A673 (cell line): ENCODE measurements at places on chromosomes 16 and 17.

DNA sequence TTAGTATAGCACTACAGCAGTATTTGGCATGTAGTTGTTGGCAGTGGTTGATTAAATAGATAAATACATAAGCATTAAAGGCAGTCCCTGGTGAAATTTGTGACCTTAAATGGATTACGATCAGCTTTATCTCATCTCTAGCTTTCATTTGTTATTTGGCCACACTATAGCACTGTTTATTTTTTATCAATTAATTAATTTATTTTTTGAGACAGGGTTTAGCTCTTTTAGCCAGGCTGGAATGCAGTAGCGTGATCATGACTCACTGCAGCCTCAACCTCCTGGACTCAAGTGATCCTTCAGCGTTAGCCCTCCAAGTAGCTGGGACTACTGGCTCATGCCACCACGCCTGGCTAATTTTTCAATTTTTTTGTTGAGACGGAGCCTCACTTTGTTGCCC lies 18.7 kb upstream of the ARHGAP17 start:
- no peak for DNase-seq

DNA sequence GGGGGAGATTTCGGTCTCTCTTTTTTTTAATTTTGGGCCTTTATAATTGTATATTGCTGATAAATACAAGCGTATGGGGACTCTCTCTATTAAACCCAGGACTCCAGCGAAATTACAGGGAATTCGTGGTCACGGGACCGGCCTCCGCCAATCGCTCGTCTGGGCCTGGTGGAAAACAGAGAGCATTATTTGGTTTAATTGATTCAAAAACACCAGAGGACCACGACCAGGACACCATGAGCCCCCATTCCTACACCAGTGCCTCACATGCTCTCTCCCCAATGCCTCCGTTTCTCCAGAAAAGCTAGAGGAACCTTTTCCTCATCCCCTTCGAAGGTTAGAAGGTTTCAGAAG lies at the start of gene HOXB2:
TSS of gene HOXB2 (minus strand) at position 88 of the 354 bp plus-strand sequence. CDS start 198 bp downstream, outside the sequence.
- DNase-seq, result peak; percentile 84

- peak; percentile 83 for DNase-seq
Measured at GRCh38 chr17:13594762-13595598, 6.7 kb downstream of the HS3ST3A1 start.

- no peak for DNase-seq
Measured at GRCh38 chr16:86565644-86566511, 751 bp upstream of the FOXC2 start.

- DNase-seq, result no peak
Measured at GRCh38 chr17:30858556-30859250, 26.9 kb downstream of the ATAD5 start.

- no peak for DNase-seq
Measured at GRCh38 chr16:86491640-86492023, 18.7 kb upstream of the FOXF1 start.

GRCh38 chr17:44309472-44309871 lies 1.1 kb downstream of the RUNDC3A start:
- DNase-seq, result no peak

DNA sequence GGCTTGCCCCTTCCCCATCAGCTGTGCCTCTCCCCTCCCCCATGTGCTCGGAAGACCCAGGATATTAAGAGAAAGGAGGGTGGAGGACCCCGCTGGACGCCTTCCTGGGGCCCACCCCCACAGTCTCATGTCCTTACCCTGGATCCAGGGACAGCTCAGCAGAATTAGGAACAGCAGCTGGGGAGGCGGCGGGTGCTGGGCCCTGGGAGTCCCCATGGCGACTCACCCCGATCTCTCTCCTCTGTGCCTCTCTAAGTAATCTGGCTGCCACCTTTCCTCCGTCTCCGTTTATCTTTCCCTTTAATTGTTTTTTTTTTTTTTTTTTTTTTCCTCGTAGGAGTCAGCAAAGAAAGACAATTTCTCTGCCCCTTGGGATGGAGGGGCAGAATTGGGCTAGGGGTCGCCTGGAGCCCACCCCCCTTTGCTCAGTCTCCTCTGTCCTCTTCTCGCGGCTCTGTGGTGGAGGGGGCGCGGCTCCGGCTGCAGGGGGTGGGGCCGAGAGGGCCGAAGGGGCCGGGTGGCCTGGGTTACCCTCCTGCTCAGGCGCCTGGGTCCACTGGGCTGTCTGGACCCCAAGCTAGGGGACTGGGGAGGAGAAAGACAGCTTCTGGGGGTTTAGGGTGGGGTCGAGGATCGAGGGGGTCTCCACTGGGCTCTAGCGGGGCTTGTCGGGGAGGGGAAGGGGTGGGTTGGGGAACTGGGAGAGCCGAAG lies 390 bp downstream of the SEZ6L2 start:
- DNase-seq, result peak; percentile 27

DNA sequence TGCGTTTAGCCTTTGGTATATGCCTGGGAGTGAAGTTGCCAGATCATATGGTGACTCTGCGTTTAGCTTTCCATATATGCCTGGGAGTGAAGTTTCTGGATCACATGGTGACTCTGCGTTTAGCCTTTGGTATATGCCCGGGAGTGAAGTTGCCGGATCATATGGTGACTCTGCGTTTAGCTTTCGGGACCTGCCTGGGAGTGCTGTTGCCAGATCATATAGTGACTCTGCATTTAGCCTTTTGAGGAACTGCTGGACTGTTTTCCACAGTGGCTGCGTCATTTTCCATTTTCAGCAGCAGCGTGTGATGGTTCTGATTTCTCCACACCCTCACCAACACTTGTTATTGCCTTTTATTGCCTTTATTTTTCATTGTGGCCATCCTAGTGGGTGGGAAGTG lies 73.0 kb downstream of the OR1D5 start:
- no peak for DNase-seq

DNA sequence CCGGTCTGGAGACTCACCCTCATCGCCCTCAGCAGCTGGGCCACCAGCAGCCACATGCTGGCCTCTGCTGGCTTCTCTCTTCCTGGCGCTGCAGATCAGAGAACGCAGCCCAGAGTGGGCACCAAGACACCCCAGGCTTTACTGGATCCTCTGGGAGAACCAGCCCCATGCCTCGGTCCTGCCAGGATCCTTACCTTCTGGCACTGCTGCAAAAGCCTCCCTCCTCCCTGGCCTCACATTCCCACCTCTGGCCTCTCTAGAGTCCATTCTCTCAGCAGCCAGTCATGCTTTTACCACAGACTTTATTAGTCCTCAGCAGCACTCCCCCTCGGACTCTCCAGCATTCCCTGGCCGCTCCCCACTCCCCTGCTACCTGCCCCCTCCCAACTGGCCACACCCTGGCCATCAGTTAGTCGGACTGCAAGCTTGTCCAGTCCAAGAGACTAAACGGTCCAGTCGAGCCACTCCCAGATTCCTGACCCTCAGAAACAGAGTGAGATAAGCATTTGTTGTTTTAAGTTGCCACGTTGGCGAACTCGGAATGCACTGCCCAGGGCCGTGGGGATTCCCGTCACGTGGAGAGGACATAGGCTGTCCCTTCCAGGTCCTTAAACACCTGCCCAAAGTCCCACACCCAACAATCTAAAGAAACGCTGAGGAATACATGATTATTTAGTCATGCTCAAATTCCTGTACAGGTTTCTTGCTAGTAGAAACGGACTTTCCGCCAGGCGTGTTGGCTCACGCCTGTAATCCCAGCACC lies 5.9 kb upstream of the SPG7 start:
- no peak for DNase-seq

- DNase-seq, result no peak
Measured at GRCh38 chr17:80772906-80773242, 218.8 kb upstream of the CHMP6 start.

- DNase-seq, result no peak
Measured at GRCh38 chr16:87563714-87564523, 38.4 kb upstream of the JPH3 start.

DNA sequence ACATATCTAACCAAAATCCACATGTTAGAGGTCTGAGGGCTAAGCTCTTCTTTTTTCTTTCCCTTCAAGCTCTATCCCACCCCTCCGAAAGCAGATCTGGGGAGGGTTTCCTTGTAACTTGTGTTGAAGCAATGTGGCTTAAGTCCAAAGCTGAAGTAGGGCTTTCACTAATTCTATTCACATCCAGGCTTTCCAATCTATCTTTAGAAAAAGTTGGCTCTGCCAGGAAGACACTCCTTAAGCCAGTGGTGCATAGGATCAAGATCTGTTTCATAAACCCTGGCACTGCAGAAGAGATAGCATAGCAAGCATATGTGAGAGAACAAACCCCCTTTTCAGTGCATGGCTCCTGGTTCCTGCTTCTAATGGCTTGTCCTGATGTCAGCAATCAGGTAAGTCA lies 34.9 kb upstream of the DHX40 start:
- no peak for DNase-seq

DNA sequence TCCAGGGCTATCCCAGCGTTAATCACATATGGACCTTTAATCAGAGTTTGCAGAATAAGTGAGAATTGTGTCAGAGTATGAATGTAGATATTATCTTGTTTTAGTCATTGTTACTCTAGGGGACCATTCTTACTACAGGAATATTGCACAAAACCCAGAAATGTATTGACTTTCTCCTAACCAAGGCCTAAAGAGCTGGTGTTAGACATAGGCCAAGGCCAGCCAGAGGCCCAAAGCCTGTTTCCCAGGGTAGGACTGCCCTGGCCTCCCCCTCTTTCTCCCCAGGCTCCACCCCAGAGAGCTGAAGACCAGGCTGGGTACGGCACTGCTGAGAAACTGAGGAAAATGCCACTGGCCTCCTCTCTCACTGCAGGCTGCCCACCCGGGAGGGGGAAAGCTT lies 41.9 kb upstream of the MEOX1 start:
- DNase-seq, result no peak

DNA sequence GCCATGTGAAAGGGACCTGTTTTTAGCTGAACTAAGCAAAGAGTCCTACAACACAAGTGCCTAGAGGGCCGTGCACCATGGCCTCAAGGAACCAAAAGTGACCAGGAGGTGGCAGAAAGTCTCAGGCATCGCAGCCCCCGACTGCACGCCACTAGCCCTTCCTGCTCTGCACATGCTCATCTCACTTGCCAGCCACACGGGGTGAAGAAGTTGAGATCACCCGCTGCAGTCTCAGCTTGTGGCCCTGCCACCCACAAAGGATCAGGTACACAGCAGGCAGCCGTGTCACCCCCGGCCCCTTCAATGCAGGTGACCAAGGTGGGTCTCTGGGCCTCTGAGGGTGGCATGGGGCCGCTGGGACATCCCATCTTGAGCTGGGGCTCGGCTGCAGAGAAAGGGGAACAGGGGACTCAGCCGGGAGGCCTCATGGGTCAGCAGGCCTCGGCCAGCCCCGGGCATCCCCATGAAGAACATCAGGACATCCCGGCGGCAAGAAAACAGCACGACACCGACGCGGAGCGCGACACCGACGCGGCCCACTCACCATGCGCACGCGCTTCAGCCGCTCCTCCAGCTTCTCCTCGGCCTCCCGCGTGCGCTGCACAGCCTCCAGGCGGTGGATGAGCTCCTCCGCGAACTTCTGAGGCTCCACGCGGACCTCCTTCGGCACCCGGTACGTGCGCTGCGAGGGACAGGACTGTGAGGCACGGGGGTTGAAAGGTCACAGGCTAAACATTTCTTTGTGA lies 21.0 kb downstream of the PDIA2 start:
- no peak for DNase-seq

- DNase-seq, result no peak
Measured at GRCh38 chr16:11634312-11634711, 33.9 kb upstream of the SNN start.

GRCh38 chr17:2954898-2955445 lies 108.4 kb downstream of the OR1D5 start:
- peak; percentile 28 for DNase-seq

DNA sequence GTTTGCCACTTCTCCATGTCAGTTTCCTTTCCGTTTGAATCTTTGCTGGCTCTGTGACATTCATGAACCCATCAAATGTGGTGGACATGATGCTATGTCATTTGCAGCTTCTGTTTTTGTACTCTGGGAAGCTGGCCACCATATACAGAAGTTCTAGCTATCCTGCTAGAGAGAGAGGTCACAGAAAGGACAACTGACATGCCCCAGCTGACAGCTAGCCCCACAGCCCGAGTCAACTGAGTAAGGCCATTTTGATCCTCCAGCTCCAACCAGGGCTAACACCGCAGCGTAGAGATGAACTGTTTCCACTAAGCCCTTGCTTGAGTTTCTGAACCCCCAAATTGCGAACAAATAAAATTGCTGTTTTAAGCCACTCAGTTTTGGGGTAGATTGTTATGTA lies 33.8 kb downstream of the CCDC42 start:
- no peak for DNase-seq

DNA sequence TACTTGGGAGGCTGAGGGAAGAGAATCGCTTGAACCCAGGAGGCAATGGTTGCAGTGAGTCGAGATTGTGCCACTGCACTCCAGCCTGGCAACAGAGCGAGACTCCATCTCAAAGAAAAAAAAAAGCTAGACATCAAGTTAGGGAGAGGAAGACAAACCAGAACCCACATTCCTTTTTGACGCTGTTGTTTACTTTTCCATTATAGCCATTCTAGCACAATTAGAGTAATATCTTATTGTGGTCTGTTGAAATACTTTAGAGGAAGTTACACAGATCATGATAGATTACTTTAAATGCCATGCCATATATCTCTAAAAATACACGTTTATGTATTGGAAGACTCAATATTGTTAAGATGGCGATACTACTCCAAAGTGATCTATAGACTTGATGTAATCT lies 16.5 kb upstream of the ABCC1 start:
- DNase-seq, result no peak

DNA sequence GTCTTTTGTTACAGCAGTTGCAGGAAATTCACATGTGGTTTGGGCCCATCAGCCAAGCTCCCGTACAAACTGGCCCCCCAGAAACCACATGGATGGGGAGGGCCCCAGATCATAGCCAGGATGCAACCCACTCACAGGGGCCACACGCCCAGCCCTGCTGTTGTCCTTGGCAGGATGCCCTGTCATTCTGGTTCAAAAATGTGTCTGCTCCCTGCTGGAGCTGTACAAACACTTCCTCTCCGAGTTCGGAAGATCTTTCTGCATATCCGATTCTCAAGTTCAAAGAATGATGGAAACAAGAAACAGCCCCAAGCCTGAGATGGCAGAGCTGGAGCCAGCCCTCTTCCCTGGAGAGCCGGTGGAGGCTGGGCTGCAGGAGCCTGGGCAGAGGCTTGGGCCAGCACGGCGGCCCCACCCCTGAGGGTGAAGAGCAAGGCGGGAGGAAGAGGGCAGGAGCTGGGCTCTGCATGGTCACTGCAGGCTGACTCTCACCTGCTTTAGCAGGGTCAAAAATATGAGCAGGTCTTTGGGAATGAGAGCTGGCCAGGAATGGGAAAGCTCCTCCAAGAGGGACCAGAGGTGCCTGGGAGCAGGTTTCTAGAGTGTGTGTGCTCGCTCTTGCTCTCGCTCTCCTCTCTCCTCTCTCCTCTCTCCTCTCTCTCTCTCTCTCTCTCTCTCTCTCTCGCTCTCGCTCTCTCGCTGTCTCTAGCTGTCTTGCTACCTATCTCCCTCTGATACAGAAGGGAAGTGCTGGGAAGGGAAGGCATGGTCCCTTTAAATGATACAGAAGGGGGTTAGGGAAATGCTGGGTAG lies 34.7 kb upstream of the ENPP7 start:
- peak; percentile 23 for DNase-seq

GRCh38 chr16:89436366-89436765 lies 54.0 kb downstream of the ANKRD11 start:
- no peak for DNase-seq

- no peak for DNase-seq
Measured at GRCh38 chr17:61734466-61734865, 128.9 kb downstream of the BRIP1 start.
